H1 (cell line): ENCODE measurements at places on chromosomes 16 and 17. TPM values are rescaled to one million over a fixed set of nuclear protein-coding genes. Genes with fewer than 3 reads are reported as not detected.

The RHBDL3 gene
- 11.8 and 12.2 TPM in 2 replicates for total RNA-seq

The ABCC12 gene
- not detected in 2 replicates for total RNA-seq

The GLP2R gene
- total RNA-seq, result not detected in 2 replicates

The SDK2 gene
- total RNA-seq, result 3.6 and 3.9 TPM in 2 replicates

The CANT1 gene
- 30.7 and 32.6 TPM in 2 replicates for total RNA-seq

The USP43 gene
- 6.9 and 7.2 TPM in 2 replicates for total RNA-seq

The ABI3 gene
- total RNA-seq, result 1.1 and 1.3 TPM in 2 replicates

The TNFRSF13B gene
- total RNA-seq, result not detected in 2 replicates

DNA sequence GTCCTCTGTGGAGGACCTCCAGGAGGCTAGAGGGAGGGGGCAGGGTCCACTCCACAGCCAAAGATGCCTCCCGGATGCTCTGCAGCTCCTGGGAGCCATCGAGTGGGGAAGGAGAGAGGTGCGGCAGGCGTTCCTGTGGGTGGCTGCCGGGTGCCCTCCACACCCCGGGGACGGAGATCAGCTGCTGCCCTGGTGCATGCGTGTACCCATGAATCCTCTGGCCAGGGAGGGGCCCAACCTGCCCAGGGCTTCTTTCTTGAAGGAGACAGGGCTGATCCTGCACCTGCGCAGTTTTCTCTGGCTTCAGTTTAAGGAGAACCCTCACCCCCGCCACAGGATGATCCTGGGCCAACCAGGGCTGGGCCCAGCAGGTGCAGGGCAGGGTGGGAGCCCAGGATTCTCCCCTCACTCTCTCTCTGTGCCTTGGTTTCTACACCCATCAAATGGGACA is 33.5 kb upstream of the DOC2B start:
- no peak overlapping the region for H3K27ac ChIP-seq
- no peaks in the 10 kb centered on the region for H3K27me3 ChIP-seq
- no peak for DNase-seq
- peak overlapping the region; percentile 65 for H3K4me3 ChIP-seq

DNA sequence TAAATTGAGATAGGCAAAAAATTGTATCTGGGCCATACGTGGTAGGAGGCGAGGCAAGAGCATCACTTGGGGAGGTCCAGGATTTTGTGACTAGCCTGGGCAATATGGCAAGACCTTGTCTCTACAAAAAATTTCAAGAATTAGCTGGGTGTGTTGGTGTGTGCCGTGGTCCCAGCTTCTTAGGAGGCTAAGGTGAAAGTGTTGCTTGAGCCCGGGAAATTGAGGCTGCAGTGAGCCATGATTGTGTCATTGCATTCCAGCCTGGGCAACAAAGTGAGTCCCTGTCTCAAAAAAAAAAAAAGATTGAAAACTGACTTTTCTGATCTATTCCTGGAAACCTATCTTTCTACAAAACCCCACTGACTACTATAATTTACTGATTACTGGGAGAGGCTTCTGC is 26.7 kb downstream of the CDK12 start:
- no peaks in the 10 kb centered on the region for H3K4me1 ChIP-seq
- no peak overlapping the region for H3K27ac ChIP-seq
- no peak overlapping the region for H3K4me3 ChIP-seq
- no peaks in the 10 kb centered on the region; the same call in 1 of the 2 replicates for H3K36me3 ChIP-seq

- no peak overlapping the region for H3K27ac ChIP-seq
- no peaks in the 10 kb centered on the region for H3K27me3 ChIP-seq
- H3K4me3 ChIP-seq, result no peak overlapping the region
- no peaks in the 10 kb centered on the region; the same call in 1 of the 2 replicates for H3K4me1 ChIP-seq
These were observed 52.6 kb downstream of the USP22 start for GRCh38 chr17:20989991-20990855.

GRCh38 chr17:17675416-17675815 is 5.8 kb upstream of the RAI1 start:
- H3K27ac ChIP-seq, result no peak overlapping the region
- H3K4me1 ChIP-seq, result peaks cover 4% of the 10 kb centered on the region
- no peaks in the 10 kb centered on the region for H3K36me3 ChIP-seq
- DNase-seq, result no peak
- peaks cover 16% of the 10 kb centered on the region for H3K27me3 ChIP-seq

DNA sequence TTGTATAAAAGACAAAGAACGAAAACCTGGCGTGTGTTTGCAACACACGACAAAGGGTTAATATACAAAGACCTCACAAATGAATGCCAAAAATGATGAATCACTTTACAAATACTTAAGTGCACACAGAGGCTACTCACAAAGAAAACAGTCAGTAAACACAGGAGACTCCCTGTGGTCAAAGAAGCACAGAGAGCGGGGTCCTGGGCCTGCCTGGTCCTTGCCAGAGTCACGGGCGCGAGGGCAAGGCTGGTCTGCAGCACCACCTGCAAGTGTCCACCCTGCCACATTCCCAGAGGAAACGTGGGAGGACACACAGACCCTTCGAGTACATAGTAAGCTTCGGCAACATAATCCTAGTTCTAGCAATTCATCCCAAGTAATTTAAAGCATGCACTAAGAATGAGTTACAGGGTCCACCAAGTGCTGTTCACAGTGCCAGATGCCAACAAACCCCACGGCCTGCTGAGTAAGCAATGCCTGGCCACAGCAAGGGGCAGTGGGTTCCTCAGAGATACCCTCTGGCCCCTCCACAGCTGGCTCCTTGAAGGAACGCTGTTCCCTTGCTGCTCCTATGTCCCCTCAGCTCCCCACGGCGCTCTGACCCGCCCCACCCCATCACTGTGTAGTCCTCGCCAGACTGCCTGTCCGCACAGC is 24.6 kb upstream of the FAAP100 start:
- H3K4me1 ChIP-seq, result no peaks in the 10 kb centered on the region
- no peak overlapping the region for H3K4me3 ChIP-seq
- no peak for DNase-seq
- H3K27ac ChIP-seq, result no peak overlapping the region
- no peaks in the 10 kb centered on the region for H3K27me3 ChIP-seq

DNA sequence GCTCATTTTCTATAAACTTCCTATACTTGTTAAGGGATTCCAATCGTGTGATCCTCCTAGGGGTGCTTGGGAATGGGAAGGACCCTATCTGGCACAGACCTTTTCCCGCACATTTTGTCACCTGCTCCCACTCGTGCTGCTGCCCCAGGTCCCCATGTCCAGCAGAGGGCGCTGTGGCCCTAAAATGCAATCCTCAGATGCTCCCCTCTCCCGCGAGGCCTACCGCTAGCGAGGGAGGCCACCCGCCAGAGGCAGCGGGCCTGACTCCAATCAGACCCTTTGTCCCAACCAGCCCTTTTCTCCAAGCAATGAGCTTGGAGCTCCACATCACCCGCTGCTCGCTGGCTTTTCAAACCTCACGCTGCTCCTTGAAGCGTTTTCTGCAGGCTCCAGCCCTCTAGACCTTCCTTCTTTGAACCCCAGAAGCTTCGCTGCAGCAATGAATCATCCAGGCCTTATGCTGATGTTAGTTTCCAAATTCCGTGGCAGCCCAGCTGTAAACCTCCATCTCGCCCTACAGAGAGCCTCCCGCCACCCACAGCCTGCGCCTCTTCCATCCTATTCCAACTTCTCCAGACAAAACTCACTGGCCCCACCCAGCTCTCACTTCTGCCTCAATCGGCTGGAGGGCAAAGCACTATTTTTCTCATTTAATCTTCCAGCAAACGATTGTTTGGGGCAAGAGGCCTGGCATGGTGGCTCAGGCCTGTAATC is 23.6 kb upstream of the FZD2 start:
- H3K27ac ChIP-seq, result no peak overlapping the region
- no peak for DNase-seq
- no peak overlapping the region for H3K4me3 ChIP-seq
- H3K36me3 ChIP-seq, result no peaks in the 10 kb centered on the region

DNA sequence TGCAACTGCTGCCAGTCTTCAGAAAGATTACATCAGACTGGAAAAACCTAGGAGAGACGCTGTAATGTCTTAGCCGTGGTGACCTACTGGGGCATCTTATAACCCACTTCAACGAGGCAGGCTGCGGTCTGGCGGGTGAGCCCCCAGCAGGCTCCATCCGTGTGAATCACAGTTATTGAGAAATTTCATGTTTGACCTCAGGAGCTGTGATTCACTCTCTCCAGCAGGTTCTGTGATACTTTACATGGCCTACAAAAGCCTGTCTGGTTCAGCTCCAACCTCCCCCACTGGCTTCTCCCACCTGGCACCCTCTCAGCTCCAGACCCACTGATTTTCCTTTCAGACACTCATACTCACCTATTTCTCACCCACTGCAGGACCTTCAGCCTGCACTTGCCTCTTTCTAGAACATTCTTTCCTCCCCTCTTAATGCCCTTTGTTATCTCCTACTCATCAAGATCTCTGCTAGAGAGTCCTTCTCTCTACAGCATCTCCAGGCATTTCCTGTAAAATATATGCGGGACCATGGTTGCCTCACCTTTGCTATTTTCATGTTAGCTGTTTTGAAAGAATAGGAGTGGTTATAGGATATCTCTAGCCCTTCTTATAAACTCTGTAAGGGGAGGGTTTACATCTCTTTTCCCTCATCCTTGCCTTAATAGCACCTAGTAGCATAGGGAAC is 227.9 kb downstream of the MAF start:
- H3K27ac ChIP-seq, result no peak overlapping the region
- H3K4me3 ChIP-seq, result no peak overlapping the region
- H3K36me3 ChIP-seq, result no peaks in the 10 kb centered on the region

GRCh38 chr16:12345349-12345748 is 368.8 kb downstream of the SNX29 start:
- no peaks in the 10 kb centered on the region for H3K36me3 ChIP-seq
- no peak for DNase-seq
- H3K4me3 ChIP-seq, result no peak overlapping the region
- H3K4me1 ChIP-seq, result no peaks in the 10 kb centered on the region
- no peaks in the 10 kb centered on the region for H3K27me3 ChIP-seq

- H3K4me3 ChIP-seq, result peak overlapping the region; percentile 27
- H3K4me1 ChIP-seq, result 0 out of 2 replicates have a peak, but pooled peaks cover 4% of the 10 kb centered on the region
- no peaks in the 10 kb centered on the region for H3K36me3 ChIP-seq
- peak; percentile 33 for DNase-seq
- no peak overlapping the region for H3K27ac ChIP-seq
- peaks cover 19% of the 10 kb centered on the region for H3K27me3 ChIP-seq
These were observed 74.6 kb downstream of the CMC2 start for GRCh38 chr16:80931801-80932707.

DNA sequence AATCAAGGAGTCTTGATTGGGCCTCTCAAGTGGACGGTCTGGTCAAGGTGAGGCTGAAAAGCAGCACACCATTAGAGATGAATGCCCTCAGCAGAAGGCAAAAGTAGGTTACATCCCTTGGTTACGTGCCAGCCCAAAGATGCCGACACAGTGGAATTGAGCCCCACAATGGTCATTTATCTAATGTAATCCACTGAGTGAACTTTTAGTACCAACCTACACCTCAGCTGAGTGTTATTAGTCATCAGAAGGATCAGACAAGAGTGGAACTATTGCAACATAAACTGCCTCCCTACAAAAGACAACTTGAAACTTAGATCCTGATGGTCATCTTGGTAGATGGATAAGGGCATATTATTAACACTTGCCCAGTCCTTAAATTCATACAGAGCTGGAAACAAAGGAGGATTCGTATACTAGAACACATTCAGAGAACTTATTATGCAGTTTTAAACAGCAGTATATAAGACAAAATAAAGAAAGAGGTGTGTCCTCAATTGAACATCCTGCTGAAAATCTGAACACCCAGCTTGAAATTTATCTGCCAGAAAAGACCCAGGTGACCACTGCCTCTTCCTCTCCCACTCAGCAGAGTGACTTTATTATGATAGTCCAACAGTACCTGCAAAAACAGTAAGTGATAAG is 2.8 kb downstream of the DCUN1D3 start:
- no peak overlapping the region for H3K27ac ChIP-seq
- no peak for DNase-seq
- no peaks in the 10 kb centered on the region for H3K4me1 ChIP-seq
- H3K36me3 ChIP-seq, result peaks cover 3% of the 10 kb centered on the region; the same call in 1 of the 2 replicates

DNA sequence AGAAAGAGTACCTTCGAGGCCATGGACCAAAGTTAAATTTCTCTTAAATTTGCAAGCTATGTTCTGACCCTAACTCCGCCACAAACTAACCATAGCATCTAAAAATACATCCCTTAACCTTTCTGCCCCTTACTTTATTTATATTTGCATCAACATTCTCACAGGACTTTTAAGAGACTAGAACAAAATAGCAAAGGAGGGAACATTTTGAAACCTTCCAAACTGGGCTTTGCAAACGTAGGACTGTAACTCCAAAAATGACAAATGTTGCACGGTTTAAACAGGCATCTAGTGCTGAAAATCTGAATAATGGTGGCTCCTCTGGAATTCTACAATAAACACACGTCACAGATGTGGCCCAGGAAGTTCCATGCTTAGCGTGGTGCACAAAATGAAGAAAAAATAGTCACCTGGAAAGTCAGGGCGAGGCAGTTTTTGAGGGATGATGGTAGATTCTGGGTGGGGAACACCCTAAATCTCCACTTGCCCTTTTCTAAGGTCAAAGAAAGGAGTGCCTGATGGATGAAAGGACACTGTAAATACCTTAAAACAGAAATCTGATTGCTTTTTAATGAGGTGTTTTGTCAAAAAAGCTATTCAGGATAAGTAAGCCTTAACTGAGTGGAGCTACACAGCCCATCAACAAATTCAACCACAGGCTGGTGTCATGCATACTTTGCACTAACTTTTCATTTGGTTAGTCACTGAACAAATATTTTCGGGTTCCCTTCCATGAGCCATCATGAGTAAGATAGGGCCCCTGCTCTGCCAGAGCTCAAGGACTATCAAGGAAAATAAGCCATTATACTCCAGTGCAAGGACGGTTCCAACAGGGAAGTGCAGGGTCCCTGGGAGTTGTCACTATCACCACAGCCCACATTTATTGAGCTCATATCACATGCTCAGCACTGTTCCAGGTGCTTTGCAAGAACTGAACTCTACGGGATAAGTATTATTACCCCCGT is 21.2 kb downstream of the ARHGAP17 start:
- H3K4me1 ChIP-seq, result peaks cover 1% of the 10 kb centered on the region; the same call in 1 of the 2 replicates
- H3K4me3 ChIP-seq, result no peak overlapping the region
- no peaks in the 10 kb centered on the region for H3K36me3 ChIP-seq
- no peak for DNase-seq
- H3K27me3 ChIP-seq, result no peaks in the 10 kb centered on the region

DNA sequence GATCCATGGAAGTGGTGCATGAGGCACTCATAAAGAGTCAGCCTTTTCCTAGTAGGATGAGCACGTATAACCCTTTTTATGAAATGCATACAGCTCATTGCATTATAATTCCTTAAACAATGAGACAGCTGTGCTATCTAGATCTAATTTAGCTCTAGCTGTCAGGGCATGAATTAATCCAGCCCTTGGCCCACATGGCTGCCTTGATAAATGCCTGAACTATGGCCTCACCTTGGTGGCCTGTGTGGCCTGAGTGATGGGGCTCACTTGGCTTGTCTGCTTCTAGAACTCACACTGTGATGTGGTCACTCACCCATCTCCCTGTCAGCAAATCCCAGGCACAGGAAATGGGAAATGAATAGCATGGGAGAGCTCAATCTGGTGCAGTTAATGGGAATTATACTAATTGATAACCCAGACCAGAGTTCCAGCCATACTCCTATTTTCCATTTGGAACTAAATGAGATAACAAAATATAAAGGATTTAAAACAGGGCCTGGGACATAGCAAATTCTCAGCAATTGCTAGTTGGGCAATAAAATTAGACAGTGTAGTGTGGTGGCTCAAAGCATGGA is 153.6 kb downstream of the HS3ST2 start:
- DNase-seq, result no peak
- H3K36me3 ChIP-seq, result no peaks in the 10 kb centered on the region
- H3K27me3 ChIP-seq, result no peaks in the 10 kb centered on the region
- peaks cover 3% of the 10 kb centered on the region for H3K4me1 ChIP-seq
- H3K27ac ChIP-seq, result no peak overlapping the region

GRCh38 chr17:41967141-41967920 is 736 bp downstream of the CNP start:
- peaks cover 7% of the 10 kb centered on the region for H3K36me3 ChIP-seq
- no peak for DNase-seq
- H3K27ac ChIP-seq, result peak overlapping the region; percentile 65
- H3K4me1 ChIP-seq, result no peaks in the 10 kb centered on the region
- no peaks in the 10 kb centered on the region for H3K27me3 ChIP-seq
- H3K4me3 ChIP-seq, result peak overlapping the region; percentile 77
